Activated T-helper 1 cell treated with anti-CD3 and anti-CD28 coated beads, Interleukin-12 subunit alpha, Interleukin-12 subunit beta, Interleukin-2, Interleukin-4 antibody, amounts not matched to agents 30 ng/mL and 10 ng/mL and 1 ng/mL, durations not matched to agents 14 hours and 24 hours and 36 hours (primary cell): ENCODE measurements at places on chromosomes 3 and 15. TPM values are rescaled to one million over a fixed set of nuclear protein-coding genes. Genes with fewer than 3 reads are reported as not detected.

The NR2E3 gene
- not detected in 2 replicates for total RNA-seq

The TRH gene
- not detected in 2 replicates for total RNA-seq

The CTXND1 gene
- not detected in 2 replicates for total RNA-seq

The EPHA3 gene
- total RNA-seq: not detected in 2 replicates

The PRSS50 gene
- not detected in 2 replicates for total RNA-seq

The GOLGA8G gene
- not detected in 2 replicates for total RNA-seq

The NAALADL2 gene
- not detected in 2 replicates for total RNA-seq

The GLDN gene
- 0.15 TPM in 1 of 2 replicates, not detected in the other for total RNA-seq

The SPINK8 gene
- total RNA-seq: not detected in 2 replicates

The FBN1 gene
- total RNA-seq: 0.47 and 0.61 TPM in 2 replicates

The SEMA3G gene
- total RNA-seq: 0.13 TPM in 1 of 2 replicates, not detected in the other

- no peak for DNase-seq
Measured at GRCh38 chr15:96232335-96232734, 98.2 kb upstream of the NR2F2 start.

DNA sequence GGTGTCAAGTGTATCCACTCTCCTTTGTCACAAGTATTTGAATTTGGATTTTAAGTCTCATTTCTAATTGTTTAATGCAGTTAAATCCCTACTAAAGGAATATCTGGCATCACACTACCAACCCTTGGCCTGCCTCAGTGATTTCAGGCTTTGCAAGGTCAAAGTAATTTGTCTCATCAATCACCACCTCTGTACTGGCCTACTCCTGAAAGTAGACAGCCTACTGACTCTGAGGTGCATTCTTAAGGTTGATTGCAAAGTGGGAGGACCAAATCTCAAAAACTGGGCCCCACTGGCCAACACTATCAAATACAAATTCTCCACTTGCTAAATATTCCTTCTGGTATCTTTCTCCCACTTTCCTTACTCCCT, 851 bp upstream of the TEX55 start:
- DNase-seq: no peak

- no peak for DNase-seq
Measured at GRCh38 chr3:185677146-185677829, 91.2 kb downstream of the SENP2 start.

DNA sequence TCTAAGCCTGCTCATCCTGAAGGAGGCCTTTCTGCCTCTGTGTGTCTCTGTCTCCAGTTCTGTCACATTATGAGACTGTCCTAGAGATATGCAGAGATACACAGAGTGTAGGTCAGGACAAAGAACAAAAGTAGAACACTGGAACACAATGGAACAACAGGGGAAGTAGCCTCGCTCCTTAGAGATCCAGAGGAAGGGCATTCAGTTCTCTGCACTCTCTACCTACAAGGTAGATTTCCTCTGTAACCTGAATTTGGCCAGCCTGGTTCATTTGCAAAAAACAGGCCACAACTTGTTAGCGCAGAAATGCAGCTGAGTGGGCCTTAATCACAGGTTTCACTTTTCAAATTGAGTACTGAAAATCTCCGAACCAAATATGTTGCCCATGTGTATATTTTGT, 19.4 kb downstream of the NEK10 start:
- DNase-seq: no peak

- no peak for DNase-seq
Measured at GRCh38 chr3:29144807-29145206, 136.1 kb upstream of the RBMS3 start.

- no peak for DNase-seq
Measured at GRCh38 chr15:62432702-62433398, 267.8 kb upstream of the C2CD4B start.

DNA sequence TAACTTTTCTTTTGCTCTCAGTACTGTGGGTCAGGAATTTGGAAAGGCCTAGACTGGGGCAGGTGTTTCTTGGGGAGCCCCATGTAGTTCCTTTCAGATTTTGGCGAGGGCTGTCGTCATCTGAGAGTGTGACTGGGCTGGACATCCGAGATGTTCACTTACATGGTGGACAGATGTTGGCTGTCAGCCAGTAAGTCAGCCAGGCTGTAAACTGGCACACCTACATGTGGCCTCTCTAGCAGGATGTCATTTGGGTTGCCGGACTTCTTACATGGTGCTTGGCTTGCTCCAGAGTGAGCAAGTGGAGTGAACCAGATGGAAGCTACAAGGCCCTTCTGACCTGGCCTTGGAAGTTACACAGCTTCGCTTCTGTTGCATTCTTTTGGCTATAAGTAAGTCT, 20.7 kb downstream of the TATDN2 start:
- no peak for DNase-seq

GRCh38 chr15:66030650-66031049, 161.4 kb downstream of the RAB11A start:
- no peak for DNase-seq

DNA sequence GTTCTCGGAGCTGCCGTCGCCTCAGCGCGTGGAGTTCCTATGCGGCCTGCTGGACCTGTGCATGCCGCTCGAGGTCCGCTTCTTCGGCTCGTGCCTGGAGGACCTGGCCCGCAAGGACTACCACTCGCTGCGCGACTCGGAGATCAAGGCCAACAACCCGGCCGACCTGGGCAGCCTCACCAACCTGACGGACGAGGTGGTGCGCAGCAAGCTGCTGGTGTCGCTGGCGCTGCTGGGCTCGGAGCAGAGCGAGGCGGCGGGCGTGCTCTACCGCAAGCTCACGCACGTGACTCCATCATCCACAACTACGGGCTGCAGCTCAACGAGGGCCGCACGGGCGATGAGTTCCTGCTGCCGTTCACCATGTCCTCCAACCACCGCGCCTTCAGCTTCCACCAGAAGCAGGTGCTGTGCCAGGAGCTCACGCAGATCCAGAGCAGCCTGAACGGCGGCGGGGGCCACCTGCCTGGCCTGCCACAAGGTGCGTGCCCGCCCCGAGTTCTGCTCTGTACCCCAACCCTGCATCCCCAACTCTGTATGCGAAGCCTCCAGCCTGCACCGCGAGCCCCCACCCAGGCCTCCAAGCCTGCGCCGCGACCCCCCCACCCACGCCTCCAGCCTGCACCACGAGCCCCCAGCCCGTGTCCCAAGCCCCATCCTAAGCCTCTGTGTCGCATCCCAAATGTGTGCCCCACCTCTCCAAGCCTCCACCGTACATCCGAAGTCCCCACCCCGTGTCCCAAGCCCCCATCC, 178.2 kb downstream of the OR4M2 start:
- no peak for DNase-seq

DNA sequence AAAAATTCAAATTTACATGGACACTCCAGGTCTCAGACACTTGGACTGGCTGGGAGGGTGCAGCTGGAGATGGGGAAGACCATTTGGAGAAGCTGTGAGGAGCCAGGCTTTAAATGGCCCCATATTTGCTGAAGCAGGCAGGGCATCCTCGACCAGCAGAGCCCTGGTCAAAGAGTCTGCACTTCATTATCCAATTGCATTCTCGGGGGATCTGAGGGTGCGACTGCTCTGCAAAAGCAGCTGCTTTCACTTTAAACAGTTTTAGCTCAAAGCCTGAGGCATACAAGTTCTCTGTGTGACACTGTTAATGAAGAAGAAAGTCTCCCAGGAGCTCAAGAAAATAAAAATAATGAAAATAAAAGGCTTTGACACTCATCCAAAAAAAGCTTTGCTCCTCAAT, 98.0 kb upstream of the SLC25A36 start:
- no peak for DNase-seq

DNA sequence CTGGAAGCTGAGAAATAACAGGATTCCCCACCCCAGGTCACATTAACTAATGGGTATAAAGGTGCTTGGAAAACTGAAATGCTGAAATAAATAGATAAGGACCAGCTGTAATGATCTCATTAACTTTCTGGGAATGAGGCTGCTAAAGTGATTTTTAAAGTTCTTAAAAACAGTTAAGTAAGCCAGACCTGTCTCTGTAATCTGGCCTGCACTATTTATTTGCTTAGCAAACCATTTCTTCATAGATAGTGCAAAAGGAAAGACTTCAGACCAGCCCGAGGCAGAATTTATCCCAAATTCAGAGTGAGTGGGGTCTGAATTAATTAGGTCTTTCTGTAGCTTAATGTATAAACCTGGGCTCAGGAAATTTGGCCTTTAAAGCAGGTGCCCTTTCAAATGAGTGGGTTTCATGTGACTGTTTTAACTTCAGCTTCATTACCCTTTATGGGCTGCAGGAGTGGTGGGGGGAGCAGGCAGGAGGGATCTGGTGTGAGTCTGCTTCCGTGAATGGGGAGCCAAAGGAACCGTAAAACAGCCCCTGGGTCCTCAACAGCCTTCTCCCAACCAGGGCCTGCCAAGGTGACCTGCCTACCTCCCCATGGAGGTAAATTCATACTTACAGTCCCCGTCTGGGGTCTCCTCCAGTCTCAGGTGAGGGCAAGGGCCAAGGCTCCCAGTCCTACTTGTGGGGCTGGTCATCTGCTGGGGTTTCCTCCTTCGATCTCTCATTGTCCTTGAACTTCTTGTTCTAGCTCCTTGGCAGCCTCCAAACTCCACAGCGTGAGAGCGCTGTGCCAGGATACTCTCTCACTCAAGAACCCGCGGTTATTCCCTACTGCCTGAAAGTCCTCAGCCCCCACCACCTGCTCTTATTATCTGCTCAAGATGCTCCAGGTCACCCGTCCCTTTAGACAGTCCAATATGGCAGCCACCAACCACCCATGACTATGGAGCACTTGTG, 31.2 kb downstream of the MAGEF1 start:
- no peak for DNase-seq

- no peak for DNase-seq
Measured at GRCh38 chr3:15923640-15924405, 126.0 kb upstream of the ANKRD28 start.

DNA sequence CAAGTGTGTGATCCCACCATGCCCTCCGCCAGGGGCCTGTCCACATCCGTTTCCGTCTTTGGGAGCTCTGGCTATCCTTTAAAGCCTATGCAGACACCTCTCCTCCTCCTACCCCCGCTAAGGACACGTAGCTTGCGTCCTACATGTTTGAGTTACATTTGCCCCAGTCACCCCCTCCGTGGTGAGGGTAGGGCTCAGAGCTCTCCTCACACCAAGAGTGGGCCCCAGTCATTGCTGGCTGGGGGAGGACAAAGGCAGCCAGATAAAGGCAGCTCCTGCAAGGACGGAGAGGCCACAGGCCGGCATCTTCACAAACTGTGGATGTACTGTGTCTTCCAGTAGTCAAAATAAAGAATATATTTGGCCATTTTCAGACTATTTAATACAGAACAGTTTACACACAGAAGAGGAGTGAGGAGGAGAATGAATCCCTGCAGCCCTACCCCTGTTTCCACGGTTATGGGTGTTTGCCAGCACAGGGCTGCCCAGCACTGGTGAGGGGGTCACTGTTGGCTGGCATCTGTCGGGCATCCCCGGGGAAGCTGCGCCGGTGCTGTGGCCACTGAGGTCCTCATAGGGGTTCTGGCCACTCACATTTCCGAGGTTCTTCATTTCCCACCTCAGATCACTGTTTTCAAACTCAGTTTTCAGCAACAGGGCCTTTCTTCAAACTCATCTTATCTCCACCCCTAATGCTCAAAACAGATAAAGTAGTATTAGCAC, 118.7 kb downstream of the CHRNA7 start:
- DNase-seq: no peak
